ENCODE measurements at places on chromosomes 7 and 10.
A peak's percentile ranks its signal among the peaks of the same experiment; 100 is the strongest.

DNA sequence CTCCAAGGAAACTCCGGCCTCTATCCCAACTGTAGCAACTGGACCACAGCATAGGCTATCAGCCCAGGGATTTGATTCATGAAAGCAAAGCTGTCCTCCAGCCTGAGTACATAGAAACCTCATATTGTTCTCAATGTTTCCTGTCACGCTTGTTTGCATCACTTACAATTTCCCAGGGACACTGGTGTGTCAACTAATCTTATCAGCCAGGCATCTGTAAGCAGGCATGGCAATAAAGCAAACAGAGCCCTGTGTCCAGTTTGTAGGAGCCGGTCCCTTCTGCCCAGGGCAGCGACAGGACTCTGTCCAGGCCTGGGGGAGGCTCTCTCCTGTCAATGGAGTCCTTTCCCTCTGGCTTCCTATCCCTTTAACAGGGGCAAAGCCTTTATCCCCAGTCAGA, 23.0 kb upstream of the CDHR3 start:
- DNase-seq: no peak

DNA sequence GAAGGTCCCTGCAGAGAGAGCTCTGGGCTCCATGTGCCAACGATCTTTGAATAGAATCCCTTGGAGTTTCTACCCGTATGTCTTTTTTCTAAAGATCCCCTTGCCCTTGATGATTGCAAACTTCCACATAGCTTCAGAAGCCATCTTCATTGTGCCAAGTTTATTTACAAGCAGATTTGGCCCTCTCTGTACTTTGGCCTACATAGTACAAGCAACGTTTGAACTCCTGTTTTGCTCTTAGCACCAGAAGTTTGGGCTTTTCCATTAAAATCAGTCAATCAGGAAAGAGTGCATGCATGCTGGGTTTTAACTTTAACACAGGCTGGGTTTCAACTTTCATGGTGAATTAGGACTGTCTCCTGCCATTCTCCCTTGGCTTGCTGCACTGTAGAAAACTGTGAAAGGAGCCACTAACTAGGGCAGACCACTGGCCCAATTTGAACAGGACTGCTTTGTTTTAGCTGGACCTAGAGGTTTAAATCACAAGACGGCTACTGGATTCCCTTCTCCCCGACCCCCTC, 557.6 kb upstream of the GALNT17 start:
- no peak for DNase-seq

GRCh38 chr10:71282323-71282680, 36.8 kb upstream of the SLC29A3 start:
- no peak for DNase-seq

- no peak for DNase-seq
These were observed 386.8 kb upstream of the POT1 start for GRCh38 chr7:125316466-125316865.

GRCh38 chr10:95626500-95626899, 30.0 kb downstream of the ALDH18A1 start:
- no peak for DNase-seq

DNA sequence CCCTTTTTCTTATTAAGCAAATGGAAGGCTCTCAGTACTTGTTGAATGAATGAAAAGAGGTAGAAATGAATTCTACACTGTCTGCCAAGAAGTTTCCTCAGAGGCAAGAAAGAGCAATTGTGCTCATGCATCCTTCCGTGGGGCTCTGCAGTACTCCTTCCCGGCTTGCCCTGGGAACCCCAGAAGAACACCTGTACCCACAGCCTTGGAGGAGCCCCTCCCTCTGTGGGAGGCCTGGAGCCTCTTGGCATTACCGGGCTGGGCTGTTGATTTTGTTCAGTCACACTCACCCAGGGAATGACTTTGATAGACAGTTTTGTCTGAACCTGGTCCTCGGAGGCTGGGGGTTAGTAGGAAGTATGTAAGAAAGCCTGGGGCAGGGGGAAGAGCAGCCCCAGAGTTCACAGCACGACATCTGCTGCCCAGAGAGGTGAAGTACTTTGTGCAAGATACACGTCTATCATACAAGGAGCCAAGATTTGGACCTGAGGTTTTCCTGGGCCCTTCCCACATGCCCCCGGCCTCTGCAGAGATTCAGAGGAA, 134.8 kb upstream of the GDF10 start:
- no peak for DNase-seq

GRCh38 chr7:131674131-131674530, 117.7 kb upstream of the PODXL start:
- no peak for DNase-seq

GRCh38 chr10:74123081-74123480, 27.5 kb downstream of the AP3M1 start:
- no peak for DNase-seq

DNA sequence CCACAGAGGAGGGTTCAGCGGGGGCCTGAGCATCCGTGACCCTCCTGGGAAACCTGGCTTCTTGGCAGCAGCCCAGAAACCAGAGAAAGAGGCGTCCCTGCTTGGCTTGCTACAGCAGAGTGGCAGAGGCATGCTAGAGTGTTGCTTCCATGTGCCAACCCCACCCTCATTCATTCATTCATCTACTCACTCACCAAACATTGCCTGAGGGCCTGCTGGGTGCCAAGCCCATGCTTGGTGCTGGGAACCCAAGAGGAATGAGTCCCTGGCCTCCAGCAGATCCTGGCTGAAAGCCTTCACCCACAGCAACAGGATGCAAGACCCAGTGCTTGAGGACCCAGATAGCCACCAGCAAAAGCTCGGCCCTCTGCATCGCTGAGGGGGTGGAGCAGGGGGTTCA, 129.0 kb downstream of the CDH23 start:
- DNase-seq: no peak

DNA sequence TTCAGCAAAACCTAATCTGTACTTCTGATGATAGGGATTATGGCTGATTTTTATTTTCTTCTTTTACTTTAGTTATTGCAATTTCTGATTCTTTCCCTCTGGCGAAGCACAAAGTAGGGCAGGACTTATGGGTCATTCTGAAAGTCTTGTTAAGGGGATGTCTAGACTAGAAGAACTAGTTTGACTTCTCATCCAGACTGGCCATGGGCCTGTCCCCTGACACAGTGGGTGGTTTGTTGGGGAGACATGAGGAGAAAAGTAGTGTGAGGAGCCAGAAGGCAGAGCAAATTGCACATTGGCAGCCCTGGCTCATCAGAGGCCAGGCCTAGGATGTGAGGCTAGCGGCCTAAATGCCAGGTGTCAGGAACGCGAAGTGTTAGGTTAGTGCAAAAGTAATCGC, 152.8 kb downstream of the RTKN2 start:
- DNase-seq: no peak

GRCh38 chr7:26201247-26202018, at the start of gene CBX3:
Gene CBX3, plus strand, starts transcription at chr7:26201745. Its CDS starts 1,254 bp downstream, at chr7:26202999.
- DNase-seq: peak; percentile 95

- DNase-seq: no peak
These were observed 4.7 kb downstream of the GLI3 start for GRCh38 chr7:42232275-42232674.

DNA sequence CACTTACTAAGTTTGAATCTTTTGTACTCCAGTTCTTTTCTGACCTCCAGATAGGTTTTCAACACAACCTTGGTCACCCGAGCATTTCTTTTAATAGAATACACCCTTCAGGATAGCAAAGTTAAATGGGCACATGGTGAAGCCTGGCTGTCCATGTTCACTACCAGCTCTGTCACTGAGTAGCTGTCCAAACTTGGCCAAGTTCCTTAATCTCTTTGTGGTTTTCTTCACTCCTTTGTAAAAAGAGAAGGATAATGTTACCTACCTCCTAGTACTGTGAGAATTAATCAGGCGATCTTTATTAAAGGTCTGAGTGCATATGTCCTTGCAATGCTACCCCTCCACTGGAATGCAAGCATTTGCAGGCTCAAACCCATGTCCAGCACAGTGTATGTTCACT, 128.1 kb upstream of the PTPRZ1 start:
- DNase-seq: no peak

- no peak for DNase-seq
These were observed 257.5 kb downstream of the INHBA start for GRCh38 chr7:41445432-41445831.

- DNase-seq: no peak
These were observed 101.6 kb downstream of the PDGFA start for GRCh38 chr7:417973-418601.

DNA sequence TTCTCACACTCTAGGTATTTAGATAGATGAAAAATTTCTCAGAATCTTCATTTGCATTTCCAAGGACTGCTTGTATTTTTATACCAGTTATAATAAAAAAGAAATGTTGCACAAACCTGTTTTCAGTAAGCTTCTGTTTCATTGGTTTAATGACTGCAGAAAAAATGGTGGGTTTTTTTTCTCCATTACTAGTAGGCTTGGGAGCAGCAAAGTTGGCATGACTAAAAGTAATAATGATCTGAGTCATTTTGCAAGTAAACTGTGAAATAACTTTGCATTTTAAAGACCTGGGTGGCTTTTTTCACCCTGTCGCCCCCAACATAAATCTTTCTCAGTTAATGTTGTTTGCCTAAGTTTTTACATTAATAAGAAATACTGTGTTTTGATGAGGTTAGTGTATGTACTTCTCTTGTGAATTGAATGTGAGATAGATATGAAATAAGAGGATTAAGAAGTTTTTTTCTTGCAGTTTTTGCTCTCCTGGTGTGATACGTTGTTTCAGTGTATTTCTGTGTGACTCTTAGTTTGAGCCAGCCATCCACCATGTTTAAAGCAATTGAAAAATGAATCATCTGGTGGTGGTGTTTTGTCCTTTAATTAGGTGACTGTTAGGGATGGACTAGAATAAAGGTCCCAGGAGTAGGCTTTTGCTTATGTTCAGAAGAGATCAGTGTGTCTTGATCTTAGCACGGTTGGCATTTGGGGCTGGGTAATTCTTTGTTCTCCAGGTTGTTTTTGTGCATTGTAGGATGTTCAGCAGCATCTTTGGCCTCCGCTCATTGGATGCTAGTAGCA, 1.8 kb downstream of the GNAI1 start:
- peak; percentile 35 for DNase-seq

GRCh38 chr7:48703466-48703865, 220.9 kb upstream of the CDC14C start:
- no peak for DNase-seq

All from NCI-H1105 treated with DMSO at 0.1 percent for 48 hours (cell line).